Stimulated activated CD8-positive, alpha-beta memory T cell treated with anti-CD3 and anti-CD28 coated beads, Interleukin-4, amount 100 ng/mL, for 1 hour (primary cell): ENCODE measurements at places on chromosomes 4 and X.

- DNase-seq = no peak
Measured at GRCh38 chr4:15563871-15564270, 91.3 kb downstream of the FBXL5 start.

GRCh38 chr4:10099499-10100325 is 16.9 kb downstream of the WDR1 start:
- DNase-seq = no peak

DNA sequence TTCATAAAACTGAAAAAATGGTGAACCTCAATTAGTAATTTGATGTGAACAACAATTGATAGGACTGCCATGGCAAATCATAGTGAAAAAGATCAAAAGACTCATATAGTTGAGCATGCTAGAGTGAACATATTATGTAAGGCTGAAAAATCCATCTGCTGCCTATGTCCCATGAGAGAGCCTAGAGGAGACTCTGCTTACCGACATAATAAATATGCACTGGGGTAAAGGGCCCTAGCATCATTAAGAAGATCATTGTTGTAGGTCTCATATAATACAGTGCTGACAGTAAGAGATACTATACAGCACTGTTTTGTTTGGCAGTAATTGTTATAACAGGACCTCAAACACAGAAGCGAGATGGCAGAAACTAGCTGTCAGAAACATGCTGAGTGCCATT is 229.0 kb downstream of the PABPC4L start:
- no peak for DNase-seq

DNA sequence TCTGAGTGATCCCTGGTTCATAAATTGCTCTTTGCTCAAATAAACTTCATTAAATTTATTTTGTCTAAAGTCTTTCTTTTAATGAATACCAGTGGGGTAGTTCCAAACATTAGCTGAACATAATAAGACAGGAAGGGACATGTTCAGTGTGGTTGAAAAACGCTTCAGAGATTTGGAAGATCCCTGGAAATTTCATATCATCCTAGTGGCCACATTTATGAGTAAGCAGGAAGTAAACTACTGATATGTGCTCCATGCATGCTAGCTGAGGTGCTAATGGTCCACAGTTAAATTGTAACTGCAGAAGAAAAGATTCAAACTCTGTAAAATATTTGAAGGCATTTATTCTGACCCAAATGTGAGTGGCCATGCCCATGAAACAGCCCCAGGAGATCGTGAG is 1328.7 kb downstream of the ADGRL3 start:
- DNase-seq = no peak

GRCh38 chrX:14936561-14936960 is 63.3 kb downstream of the MOSPD2 start:
- DNase-seq = no peak

GRCh38 chr4:110704748-110705439 is 82.0 kb upstream of the PITX2 start:
- DNase-seq = no peak

DNA sequence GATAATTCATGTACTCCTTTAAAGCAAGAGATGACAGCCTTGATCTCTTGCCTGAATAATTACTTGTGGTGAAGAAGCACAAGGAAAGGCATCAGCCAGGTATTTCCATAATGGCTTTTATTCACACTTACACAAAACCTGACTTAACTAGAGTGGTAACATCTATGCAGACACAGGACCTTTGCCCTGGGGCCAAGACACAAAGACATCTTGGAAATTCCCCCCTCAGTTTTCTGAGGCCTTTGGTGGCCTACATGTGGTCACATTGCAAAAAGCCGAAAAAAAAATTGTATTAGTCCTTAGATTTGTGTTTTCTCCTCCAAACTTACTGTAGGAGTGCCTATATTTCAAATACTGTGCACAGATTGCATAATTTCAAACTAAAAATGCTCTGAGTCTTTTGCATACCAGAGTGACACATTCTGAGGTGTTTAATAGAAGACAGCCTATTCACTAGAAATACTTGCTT is 172.4 kb downstream of the PDGFC start:
- no peak for DNase-seq

DNA sequence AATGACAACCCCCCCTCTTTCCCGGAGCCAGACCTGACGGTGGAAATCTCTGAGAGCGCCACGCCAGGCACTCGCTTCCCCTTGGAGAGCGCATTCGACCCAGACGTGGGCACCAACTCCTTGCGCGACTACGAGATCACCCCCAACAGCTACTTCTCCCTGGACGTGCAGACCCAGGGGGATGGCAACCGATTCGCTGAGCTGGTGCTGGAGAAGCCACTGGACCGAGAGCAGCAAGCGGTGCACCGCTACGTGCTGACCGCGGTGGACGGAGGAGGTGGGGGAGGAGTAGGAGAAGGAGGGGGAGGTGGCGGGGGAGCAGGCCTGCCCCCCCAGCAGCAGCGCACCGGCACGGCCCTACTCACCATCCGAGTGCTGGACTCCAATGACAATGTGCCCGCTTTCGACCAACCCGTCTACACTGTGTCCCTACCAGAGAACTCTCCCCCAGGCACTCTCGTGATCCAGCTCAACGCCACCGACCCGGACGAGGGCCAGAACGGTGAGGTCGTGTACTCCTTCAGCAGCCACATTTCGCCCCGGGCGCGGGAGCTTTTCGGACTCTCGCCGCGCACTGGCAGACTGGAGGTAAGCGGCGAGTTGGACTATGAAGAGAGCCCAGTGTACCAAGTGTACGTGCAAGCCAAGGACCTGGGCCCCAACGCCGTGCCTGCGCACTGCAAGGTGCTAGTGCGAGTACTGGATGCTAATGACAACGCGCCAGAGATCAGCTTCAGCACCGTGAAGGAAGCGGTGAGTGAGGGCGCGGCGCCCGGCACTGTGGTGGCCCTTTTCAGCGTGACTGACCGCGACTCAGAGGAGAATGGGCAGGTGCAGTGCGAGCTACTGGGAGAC is 1.6 kb downstream of the PCDH10 start:
- DNase-seq = no peak

DNA sequence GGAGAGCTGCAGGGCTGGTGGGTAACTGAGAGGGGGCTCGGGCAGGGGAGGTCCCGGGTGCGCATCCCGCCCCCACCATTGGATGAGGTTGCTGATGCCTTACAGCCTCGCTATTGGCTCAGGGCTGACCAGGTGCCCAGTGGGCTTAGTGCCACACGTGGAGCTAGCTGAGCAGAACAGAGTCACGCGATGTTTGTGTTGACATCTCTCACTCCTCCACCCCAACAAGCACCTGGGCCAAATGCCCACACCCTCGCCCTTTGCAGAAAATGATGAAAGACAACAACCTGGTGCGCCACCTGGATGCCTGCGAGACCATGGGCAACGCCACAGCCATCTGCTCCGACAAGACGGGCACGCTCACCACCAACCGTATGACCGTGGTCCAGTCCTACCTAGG is 31.8 kb downstream of the ATP2B3 start:
- no peak for DNase-seq

- DNase-seq = no peak
Measured at GRCh38 chr4:144562019-144562705, 83.8 kb upstream of the HHIP start.

DNA sequence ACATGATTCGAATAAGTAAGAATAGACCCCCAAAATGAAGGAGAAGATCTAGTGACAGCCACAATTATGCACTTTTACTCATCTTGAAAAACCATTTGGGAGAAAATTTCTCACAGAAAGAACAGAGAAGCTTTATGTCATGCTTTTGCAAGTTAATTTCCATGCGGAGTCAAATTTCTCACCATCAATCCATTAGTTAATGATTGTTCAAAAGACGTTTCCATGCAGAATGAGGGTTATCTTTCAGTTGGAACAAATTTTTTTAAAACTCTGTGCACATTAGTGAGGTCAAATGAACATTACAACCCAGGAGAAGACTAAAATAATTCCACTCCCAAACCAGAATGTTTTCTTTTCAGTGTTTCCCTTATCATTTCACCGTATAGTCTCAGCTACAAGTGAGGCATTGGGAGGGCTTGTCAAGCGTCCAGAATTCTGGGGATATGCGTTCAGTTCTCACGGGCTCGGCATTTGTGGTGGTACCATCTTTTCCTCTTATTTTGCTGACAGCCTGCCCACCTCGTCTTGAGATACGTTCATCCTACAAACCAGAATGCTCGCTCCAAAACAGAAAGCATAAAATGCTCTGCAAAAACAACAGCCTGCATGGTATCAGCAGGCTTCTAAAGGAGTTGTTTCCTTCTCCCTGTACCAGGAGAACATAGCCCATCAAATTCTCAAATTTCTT is 130.8 kb upstream of the TBL1X start:
- no peak for DNase-seq

GRCh38 chr4:151671541-151672059 is 89.2 kb downstream of the GATB start:
- no peak for DNase-seq

DNA sequence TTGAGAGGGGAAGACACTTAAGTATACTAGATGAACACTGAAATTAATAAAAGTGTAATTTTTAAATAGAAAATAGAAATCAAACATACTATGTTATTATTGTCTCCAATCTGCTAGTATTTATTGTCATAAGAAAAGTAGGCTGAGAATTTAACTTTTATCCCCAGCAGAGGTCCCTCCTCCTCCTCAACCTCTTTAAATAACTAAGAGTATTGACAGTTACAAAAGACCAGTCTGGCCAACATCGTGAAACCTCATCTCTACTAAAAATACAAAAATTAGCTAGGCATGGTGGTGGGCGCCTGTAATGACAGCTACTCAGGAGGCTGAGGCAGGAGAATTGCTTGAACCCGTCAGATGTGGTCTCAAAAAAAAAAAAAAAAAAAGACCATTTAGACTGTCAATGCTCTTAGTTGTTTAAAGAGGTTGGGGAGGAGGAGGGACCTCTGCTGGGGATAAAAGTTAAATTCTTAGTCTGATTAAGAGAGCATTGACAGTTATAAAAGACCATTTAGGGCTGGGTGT is 4.2 kb downstream of the SLC30A9 start:
- no peak for DNase-seq

GRCh38 chrX:11889791-11890190 is 131.8 kb downstream of the MSL3 start:
- no peak for DNase-seq
